Cortex of kidney (tissue), 1 donor: ENCODE measurements at places on chromosomes 5 and 9.

DNA sequence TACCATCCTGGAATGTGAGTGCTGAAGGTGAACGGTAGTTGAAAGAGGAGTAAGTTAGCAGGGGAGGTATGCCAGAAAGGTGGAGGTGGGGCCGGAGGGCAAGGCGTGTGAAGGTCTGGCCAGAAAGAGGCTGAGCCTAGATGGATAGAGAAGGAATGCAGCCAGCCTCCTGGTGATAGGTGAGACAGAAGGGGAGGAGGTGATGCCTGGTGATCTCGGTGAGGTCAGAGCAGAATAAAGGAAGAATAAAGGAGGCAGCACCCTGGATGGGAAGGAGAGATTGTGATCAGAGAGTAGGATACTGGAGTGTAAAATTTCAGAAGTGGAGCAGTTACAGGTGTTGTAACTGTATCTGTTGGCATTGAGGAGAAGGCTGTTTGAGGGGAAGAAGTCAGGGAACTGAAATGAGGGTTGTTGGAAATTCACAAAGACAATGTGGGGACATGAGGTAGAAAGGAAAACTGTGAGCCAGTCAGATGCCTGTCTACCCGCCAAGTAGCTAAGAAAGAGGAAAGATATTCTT, 2.0 kb downstream of the GNG10 start:
- DNase-seq = no peak

- DNase-seq = no peak
These were observed 191.9 kb upstream of the GAS1 start for GRCh38 chr9:87139099-87139730.

DNA sequence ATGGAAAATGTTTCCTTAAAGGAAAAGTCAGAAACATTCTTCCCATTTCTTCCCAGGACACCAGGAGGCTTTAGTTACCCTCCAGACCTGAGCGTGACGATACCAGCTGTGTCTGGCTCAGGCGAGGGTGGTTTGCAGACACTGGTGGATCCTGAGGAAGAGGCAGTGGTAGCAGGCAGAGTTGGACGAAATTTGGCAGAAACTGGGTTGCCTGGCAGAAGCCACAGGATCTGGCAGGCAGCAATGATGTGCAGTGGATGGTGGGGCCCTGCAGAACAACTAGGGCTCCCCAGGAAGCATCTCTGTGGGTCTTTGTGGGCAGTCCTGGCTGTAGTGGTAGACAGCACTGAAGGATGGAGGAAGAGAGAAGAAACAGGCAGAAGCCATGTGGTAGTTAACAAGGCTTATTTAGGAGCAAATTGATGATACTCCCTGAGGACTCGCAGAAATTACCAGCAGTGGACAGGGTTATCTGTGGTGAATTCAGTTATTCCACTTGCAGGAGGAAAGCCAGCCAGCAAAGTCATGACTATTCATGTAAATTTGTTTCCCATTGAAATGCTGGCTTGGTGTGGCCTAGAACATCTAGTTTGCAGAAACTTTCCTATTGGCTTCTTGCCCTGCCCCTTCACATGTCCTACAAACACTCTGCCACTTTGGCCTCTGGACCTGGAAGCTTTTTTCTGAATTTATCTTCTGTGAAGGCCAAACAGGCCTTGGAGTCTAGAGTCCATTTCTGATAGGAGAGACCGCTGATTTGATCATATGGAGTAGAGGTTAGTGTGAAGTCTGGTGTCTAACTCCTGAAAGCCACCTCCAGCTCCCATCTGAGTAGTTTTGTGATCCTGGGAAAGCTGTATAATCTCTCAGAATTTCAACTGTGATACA, 212.0 kb downstream of the DMRT2 start:
- no peak for DNase-seq

GRCh38 chr5:83510260-83510659, 38.7 kb downstream of the VCAN start:
- no peak for DNase-seq

- DNase-seq = no peak
These were observed at the start of gene UAP1L1 for GRCh38 chr9:137077010-137077747. UAP1L1 (plus strand) TSS chr9:137077517; CDS start chr9:137077533, 16 bp downstream.

DNA sequence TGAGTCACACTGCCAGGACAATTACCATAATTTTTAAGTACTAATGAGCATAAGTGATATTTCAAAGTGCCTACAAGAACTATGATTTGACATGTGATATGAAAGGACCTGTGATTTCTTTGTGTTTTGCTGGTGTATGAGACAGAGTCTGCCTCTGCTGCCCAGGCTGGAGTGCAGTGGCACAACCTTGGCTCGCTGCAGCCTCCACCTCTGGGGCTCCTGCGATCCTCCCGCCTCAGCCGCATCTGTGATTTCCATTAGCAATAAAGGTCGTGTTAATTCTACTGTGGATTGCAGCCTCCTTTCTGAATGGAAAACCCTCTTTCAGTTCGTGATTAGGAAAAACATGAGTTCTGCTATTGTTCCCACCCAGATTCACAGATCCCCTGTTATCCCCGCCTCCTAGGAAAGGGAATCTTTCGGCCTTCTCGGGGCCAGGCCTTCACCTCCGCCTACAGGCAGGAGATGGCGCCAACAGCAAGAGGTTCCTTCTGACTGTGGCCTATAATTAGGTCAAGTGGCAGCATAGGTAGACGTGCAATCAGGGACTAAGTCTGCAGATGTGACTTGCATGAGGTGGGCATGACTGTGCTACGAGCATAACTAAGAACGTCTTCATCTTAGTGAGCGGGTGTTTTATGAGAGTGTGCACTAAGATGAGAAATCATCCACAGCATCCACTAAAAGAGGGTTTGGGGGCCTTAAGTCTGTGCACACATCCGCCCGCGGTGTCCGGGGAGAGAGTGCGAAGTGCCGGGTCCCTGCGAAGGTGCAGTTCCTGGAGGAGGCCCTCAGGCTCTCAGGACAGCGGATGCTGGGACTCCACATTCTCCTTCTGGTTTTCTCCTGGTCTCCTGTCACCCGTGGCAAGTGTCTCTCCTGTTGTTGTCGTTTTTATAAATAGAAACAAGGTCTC, 23.1 kb downstream of the TRIM7 start:
- DNase-seq = no peak

DNA sequence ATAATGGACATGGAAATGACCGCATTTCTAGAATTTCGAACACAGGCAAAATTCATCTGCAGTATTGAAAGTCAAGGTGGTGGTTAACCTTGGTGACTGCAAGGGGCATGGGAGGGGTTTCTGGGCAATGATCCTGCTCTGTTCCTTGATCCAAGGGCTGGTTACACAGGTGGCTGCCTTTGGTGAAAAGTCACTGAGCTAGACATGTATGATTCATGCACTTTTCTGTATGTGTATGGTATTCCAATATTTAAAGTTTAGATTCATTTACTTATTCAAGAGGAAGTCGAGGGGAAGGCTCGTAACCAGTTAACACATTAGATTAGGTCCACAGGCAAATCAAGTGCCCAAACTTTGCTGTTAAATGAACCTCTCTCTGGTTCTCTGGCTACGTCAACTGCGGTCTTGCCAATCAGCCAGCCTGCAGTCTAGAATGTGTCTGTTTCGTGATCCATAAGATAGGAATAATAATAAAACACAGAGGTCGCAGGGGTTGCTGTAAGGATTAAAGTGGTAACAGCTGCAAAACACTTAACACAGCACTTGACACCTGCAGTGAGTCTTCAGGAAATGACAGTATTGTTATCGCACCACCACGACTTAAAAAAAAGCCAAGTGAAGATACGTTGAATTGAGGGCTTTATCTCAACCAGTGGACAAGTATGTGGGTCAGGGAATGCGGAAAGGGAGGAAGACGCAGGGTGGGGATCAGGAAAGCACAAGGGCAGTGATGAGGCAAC, 92.5 kb downstream of the TLE1 start:
- no peak for DNase-seq

DNA sequence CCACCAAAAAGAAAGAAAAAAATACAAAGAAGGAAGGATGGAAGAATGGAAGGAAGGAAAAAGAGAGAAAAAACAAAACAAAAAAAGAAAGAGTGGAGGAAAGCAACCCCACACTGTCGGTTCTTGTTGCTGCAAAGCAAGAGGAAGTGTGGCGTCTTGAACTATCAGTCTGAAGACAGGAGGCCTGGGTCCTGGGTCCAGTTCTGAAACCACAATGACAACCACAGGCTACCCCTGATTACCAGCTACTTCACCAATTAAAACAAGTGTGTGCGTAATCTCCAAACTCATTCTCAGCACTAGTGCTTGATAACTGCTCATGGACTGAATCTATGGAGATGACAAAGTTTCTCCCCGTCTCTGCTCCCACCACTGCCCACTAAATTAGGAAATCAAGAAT, 93.7 kb downstream of the RASEF start:
- no peak for DNase-seq

DNA sequence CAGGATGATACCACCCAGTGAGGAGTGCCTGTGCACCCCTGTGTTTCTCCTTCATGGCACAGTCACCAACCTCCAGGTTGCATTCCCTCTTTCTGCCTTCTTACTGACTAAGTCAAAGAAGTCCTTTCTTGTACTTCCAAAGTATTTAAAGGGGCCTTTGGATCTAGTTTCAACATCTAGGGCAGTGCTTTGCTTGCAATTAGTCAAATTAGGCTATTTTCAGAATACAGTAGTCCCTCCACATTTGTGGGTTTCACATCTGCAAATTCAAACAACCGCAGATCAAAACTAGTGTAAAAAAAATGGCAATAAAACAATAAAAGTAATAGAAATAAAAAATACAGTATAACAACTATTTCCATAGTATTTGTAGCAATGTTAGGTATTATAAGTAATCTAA, 333.9 kb upstream of the SEMA6A start:
- no peak for DNase-seq

GRCh38 chr5:19795218-19795617, 192.8 kb downstream of the CDH18 start:
- DNase-seq = no peak

- no peak for DNase-seq
These were observed 36.4 kb upstream of the ANGPTL2 start for GRCh38 chr9:127158786-127159324.

DNA sequence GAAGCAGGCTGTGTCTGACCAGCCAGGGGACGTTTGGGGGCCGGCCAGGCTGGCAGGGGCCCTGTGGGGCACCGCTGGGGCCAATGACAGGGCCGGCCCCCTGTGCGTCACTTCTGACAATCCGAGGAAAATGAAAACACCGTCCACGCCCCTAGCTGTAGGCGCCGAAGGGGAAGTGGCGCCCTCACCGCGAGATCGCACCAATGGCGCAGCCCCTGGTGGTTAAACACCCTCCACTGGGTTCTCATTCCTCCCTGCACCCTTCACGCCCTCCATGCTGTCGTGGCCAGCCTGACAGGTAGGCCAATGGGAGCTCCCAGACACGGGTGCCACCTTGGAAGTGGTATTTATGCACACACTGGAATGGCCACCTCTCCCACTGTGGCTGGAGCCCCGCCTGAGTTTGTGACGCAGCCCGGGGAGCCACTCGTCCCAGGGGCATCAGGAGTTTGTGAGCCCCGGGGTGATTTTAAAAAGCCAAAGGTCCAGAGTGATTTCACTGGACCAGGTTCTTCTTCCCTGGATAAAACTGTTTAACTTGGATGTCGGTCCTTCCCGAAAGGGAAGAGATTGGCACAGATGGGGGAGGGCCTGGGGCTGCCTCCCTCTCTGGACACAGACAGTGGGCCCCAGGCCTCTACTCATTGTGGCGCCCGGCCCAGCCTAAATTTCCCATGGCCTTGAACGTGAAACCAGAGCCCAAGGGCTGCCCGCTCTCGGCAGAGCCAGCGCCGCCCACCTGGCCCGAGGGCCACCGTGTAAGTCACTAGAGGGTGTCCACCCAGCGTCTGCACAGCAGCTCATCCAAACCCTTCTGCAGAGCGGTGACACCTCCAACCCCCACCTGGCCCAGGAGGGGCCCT, 49.7 kb downstream of the NKD2 start:
- DNase-seq = no peak

DNA sequence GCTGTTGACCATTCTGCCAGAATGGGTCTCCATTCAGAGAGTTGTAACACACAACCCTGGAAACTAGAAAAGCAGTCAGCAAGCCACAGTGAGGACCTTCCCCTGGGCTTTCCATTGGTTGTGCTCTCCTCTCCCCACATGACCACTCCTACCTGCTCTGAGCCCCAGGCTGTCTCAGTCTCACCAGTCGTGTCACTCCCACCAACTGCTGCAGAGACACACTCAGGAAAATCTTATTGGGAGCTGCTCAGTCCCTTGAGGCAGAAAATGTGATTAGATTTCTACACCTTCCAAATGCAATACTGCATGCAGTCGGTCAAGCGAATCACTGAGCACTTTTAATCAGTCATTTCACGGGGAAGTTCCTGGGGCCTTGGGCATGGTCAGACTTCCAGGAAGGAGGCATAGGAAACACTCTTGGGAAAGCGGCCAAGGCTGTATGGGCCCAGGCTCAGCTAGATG, 284.2 kb upstream of the NMUR2 start:
- no peak for DNase-seq

GRCh38 chr9:76571288-76571687, 112.3 kb downstream of the GCNT1 start:
- no peak for DNase-seq

- no peak for DNase-seq
These were observed 206.7 kb downstream of the ARRDC3 start for GRCh38 chr5:91176288-91177016.

DNA sequence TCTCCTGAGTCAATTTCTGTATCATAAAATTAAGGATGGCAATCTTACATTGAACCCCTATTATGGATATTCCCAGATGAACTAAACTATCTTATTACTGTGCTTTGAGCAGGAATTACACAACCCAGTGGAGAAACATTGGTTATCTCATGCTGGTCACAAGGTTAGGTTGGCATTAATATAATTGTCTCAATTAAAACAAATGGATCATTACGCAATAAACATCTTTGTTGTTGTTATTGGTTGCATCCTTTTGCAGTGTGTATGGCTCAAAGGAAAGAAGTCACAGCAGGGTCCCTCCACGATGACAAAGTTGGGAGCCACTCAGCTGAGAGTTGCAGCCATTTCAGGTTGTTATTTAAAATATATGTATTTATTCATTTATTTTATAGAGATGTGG, 297.0 kb upstream of the KLF4 start:
- DNase-seq = no peak

DNA sequence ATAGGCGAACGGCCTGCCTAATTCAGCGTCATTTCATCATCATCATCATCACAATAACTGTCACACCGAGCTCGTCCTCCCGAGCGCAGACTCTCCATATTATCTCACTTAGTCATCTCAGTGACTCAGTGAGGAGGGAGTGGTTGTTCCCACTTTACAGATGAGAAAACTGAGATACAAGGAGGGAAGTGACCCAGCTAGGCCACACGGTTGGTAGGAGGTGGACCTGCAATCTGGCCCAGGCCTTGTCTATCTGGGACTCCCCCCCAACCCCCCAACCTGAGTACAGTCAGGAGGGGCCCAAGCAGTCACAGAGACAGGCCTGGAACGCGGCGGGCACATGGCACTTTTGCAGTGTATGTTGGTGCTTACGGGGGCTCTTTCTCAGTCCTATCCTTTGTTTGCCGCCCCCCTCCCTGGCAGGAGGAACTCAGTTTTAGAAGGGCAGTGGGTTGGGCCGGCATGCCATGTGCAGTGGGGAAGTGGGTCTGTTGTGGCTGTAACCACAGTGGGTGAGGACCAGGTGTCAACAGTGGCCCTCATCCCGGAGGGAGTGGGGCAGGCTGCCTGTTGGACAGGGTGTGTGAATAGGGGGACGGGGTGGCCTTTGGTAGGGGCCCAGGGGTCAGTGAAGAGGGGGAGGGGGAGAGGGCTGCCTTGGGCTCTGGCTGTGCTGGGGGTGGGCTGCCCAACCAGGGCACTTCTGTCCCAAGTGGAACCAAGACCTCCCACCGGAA, 1.7 kb upstream of the RXRA start:
- no peak for DNase-seq
